ENCODE measurements at places on chromosomes 2 and 18.

DNA sequence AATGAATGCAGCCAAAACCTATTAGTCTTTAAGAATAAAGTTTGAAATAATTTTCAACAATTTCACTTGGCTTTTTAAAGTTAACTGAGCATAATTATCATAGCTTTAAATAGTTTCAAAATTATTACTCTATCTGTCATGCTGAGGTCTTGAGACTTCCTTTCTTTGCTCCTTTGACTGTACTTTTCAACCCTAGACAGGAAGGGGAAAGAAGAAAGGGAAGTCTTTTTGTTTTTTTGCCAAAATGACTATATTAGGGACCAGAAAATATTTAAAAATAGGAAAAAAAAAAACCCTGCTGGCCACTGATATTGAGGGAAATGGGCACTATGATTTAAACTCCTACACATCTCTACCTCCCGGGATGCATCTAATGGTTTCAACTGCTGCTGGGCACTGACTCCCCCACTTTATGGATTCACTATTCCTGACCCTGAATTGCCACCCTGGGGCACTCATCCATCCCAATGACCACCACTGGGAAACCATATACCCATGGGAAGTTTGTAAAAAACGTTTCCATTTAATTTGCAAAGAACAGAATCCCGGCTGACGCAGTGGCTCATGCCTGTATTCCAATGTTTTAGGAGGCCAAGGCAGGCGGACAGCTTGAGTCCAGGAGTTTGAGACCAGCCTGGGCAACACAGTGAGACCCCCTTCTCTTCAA is 50.5 kb downstream of the GAREM1 start:
- ATAC-seq, result no peak

- ATAC-seq, result no peak
Measured at GRCh38 chr2:167818521-167818920, 428.9 kb downstream of the STK39 start.

- peak; percentile 48 for ATAC-seq
Measured at GRCh38 chr2:216636551-216637450, 3.6 kb downstream of the IGFBP2 start.

DNA sequence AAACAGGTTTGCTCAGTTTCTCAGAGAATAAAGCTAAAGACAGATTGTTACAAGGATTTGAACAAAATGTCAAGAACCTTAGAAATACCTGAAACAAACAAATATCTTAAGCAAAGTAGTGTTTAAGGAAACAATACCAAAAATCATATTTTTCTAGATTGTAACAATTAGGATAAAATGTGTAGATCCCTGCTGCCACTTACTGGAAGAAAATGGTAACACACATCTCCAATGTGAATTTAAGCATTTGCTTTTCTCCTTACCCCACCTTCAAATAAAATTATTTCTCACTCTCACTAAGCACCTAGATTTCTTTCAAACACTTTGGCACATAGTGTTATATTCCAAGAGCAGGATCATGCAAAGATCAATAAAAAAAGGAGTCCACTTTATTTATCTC is 34.9 kb downstream of the SUCLG1 start:
- 0 out of 3 replicates have a peak, but pooled peaks have one; percentile 43 for ATAC-seq

GRCh38 chr2:240946654-240947053 is 40.5 kb downstream of the CROCC2 start:
- ATAC-seq, result no peak

DNA sequence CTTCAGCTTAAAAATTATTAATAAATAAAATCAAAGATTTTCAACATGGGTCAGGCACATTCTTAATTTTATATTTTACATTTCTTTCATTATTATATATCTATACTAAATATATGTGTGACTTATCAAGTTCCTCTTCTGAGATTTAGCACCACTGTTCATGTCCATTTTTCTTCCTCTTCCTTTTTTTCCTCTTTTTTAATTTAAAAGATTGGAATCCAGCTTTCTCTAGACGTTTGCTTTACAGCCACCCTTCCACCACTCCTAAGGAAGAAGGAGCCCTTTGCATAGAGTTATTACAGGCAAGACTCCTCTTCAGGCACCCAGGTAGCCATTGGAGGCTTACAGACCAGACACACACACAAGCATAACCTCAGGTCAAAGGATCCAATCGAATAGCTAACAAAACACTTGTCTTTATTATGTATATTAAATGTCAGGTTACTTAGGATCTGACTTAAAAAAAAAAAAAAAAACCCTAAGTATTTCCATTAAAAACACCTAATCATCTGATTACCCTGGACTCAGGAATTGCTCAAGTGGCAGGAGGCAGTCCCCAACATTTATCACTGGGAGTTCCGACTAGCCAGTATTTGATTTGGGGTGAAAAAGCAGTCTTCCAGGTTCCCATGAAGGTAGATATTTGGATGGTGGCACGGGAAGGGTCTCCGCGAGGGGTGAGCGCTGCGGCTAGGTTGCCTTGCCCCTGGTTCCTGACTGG is 2.4 kb upstream of the ZEB2 start:
- ATAC-seq, result no peak

- ATAC-seq, result peak; percentile 36
Measured at GRCh38 chr2:114550895-114551793, 108.7 kb downstream of the DPP10 start.

DNA sequence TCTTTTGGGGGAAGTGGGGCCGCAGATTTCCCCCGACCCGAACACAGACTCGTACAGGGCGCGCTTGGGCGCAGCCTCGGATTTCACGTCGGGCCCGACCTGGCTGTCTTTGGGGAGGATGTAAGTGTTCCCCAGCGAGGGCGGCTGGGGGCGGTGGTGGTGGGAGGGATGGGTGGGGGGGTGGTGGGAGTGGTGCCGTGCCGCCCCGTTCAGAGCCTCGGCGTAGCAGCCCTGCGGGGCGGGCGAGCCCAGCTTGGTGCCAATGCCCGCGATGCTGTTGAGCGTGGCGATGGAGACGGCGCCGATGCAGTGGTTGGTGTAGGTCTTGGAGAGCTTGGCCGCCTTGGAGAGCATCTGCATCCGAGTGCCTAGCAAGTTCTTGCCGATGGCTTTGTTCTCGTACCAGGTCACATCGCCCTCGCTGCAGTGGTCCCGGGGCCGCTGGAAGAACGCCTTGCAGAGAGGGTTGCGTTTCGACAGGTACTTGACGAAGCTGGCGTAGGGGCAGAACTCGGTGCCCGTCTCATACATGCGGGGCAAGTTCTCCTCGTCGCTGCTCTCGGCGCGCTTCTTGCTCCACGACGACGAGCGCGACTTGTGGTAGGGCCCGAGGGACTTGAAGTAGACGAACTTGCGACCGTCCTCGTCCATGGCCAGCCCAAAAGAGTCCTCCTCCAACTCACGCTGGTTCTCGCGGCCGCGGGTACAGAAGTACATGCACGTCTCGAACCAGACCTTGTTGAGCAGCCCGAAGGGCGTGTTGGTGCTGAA is 1.3 kb downstream of the KCTD1 start:
- ATAC-seq, result no peak

DNA sequence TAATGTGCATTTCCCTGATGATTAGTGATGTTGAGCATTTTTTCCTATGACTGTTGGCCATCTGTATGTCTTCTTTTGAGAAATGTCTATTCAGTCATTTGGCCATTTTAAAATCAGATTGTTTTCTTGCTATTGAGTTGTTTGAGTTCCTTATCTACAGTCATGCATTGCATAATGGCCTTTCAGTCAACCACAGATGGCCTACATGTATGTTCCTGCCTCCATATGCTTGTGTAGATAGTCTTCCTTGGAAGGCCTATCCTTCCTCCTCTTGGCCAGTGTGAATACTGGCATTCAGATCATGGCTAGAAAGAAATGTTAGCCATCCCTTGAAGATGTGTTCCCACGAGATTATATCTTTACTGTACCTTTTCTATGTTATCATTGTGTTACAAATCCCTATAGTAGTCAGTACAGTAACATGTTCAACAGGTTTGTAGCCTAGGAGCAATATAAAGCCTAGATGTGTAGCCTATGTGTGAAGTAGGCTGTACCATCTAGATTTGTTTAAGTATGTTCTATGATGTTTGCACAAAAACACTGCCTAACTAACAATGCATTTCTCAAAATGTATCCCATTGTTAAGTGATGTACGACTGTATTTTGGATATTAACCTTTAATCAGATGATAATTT is 65.6 kb upstream of the CD302 start:
- ATAC-seq, result no peak

GRCh38 chr2:72835403-72835802 is 9.6 kb upstream of the EXOC6B start:
- no peak for ATAC-seq

DNA sequence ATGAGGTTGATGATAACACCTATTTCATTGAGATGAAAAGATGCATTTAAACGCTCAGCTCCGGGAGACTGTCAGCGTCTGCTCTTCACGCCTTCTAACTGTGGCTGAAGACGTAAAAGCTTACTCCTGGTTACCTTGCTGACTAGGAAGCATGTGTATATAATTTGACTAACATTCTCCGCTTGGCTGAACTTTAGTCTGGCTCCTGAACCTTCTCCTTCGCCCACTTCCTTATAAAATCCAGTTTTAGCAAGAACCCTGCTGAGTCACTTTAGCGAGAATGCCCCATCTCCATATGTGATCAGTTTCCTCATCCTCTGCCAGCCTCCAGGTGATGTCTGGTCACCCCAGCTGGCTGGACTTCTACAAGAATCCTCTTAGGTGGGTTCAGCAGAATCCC is 12.7 kb upstream of the CREG2 start:
- no peak for ATAC-seq

DNA sequence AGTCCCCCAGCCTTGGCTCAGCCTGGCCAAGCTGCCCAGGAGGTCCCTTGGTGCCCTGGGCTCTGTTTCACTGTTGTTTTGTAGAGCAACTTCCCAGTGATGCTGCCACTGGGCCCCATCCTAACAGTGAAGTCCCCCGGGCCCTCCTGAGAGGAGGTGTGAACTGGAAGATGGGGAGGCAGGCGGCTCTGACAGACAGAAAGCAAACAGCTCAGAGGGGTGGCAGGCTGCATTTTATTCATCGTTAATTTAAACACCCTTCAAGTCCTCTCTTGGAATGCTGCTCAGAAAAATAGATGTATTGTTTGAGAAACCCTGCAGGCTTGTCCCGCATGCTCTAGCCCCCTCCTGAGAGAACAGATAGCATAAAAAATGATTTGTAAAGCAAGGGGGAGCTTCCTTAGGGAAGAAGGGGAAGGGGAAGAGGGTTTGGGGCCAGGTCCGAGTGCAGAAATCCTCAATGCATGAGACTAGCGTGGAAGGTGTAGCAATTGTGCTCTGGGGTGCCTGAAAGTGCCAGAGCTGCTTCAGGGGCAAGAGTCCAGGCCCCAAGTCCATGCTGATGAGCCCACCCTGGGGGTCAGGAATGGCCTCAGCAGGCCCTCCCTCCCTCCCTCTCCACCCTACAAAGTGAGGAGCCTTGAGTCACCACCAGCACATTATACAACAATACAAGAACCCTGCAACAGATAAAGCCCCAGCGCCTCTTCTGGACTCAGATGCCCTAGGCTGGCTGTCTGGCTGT is 113.6 kb downstream of the MSH2 start:
- no peak for ATAC-seq

DNA sequence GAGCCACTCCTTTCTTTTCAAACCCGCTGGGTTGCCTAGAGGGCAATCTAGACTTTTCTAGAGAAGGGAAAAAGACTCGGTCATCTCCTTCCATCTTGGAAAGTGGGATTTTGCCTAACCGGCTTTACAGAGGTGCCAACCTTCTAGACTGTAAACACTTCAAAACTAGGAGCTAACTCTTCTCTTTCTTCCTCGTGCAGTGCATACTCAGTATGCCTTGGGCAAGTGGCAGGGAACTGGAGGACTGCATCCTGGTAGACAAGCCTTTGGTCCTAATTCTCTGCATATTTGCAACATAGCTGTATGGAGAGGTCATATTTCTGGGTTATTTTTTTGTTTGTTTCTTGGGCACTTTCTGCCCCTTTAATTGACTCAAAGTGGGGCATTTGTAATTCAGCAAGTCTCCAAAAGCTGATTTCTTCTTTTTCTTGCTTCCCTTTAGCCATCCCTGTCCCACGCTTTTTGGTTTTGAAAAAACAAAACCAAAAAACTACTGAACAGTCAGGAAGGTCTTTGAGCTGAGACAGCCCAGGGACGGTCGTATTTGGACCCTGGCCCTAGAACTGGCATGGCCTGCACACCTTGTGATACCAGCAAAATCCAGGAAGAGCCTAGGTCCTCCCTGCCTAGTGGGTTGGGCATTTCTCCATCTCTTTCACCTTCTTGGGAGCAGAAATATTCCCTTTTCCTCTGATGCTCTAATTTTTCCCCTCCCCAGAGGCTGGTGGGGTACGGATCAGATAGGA is 5.8 kb upstream of the GATA6 start:
- no peak for ATAC-seq

GRCh38 chr2:226351711-226352110 is 447.9 kb downstream of the IRS1 start:
- ATAC-seq, result no peak

DNA sequence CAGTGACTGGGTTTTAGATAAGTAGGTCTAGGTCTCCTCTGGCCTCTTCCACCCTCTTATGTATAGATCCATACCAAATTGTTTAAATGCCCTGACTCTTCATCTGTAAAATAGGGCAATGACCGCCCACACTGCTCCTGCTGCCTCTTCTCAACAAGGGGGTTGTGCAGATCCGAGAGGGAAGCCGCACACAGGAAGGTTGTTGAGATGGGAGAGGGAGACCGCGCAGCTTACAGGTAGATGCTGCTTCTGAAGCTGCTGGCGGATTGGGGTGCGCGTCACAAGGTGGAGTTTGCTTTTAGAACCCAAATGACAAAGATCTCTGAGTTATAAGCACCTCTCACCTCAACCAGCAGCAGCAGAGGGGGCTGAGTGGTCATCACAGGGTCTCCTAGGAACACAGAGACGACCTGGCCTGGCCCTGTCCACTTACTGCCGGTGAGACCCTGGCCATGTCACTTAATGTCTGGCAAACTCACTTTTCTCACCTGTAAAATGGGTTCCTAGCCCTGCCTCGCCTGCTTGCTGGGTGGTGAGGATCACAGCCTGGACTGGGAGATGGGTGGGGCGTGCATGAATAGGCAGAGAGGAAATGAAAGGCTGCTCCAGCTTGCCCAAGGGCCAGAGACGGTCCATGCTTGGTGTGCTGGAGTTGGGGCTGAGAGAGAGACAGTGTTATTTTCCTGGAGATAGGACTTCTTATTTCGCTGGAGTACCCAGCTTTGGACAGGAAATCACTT is 251.3 kb downstream of the EIPR1 start:
- ATAC-seq, result no peak

DNA sequence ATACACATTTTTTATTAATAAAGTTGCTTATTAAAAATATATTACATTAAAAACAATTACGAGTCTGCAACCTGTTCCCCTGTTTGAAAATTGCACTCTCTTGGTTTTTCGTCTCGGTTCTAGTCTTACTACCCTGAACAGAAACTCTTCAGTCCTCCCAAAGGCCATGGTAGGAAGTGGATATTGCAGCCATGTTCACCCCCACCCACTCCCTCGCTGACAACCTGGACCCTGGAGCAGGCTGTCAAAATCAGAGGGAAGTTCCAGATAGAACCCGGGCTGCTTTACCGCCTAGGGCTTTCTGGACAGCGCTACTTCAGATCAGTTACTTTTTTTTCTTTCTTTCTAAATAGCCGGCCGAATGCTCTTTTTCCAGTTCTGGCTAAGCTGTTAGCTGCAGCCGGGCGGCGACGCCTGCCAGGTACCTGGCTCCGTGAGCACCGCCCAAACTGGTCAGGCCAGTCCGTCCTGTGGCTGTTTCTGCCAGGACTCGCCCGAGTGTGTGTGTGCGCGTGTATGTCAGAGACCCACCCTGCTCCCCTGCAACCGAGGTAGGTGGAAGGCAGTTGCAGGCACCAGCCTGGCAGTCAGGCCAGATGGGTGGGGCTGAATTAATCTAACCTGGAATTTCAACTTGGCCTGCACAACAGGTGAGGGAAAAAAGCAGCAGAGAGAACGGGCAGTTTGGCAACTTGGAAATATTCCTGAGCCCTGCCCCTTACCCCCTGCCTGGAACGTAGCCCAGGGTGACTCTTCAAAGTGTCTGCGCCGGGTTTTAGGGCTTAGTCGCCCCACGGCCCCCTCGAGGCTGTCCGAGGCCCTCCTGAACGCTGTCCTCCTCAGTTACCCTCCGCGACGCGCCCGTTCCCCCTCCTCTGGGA is 1.1 kb upstream of the TET3 start:
- ATAC-seq, result no peak

Measured in SK-N-SH treated with all-trans-retinoic acid at 6 μM for 48 hours (cell line).